ENCODE measurements at places on chromosomes 4 and X.

DNA sequence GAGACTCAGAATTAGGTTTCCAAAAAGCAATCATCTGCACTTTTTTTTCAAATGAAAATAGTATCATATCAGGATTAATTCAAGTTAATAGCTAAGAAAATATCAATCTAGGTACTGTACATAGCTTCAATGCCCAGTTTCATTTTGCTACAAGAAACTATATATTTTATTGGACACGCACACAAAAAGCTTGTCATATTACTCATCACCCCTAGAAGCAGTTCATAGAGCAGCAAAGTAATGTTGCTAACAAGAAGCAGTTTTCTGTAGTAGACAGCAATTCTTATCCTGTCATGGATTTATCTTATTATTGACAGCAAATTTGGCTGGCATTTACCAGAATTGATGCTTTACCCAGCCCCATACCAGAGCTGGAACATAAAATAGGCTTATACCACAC is 52.3 kb upstream of the LSM6 start:
- DNase-seq = no peak

DNA sequence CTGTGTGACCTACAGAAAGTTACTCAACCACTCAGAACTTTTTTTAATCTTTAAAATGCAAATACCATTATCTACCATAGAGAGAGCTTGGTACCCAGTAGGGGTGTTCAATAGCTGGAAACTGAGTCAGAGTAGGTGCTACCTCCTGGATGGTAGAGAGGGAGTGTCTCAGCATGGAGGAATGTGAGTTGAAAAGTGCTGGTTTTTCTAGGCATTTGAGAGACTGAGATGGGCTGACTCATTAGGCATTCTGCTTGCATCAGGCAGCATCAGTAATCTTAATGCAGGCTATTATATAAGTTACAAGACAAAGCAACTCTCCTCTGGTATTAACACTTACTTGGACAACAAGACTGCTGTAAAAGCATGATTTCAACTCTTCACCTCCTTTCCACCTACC is 70.9 kb upstream of the ARHGEF9 start:
- no peak for DNase-seq

GRCh38 chr4:1991596-1992434 is 17.0 kb downstream of the NELFA start:
- no peak for DNase-seq

GRCh38 chr4:5954056-5954760 is 61.3 kb upstream of the CRMP1 start:
- DNase-seq = no peak

DNA sequence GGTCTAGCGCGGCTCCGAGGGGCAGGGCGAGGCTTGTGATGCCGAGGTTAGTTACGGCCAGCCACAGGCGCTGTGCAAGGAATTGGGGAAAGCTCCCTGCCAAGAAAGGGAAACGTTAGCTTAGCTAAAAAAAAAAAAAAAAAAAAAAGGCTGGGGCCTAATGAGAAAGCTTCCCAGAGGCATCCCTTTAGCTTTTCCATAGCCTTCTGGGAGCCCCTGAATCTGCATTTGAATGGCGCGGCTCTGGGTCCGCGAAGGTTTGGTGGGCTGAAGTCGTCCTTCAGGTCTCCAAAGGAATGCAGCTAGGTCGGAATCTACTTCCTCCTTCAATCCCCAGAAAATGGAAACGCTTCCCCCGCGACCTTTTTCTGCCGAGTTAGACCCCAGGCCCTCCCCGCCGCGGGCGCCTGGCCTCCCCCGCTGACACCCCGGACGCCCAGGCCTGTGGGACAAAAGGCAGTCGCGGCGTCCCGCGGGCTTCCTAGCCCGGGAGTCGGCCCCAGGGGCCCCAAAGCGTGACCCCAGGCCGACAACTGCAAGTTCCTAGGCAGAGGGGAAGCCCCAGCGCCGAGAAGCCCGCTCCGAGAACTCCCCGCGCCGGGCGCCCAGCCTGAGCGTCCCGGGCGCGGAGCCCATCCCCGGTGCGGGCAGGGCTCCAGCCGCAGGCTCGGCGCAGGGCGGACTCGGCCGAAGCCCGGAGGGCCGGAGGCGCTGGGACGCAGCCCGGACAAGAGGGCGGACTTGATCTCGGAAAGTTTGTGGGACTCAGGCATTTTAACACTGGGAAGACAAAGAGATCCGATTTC is 605 bp upstream of the FAT1 start:
- no peak for DNase-seq

DNA sequence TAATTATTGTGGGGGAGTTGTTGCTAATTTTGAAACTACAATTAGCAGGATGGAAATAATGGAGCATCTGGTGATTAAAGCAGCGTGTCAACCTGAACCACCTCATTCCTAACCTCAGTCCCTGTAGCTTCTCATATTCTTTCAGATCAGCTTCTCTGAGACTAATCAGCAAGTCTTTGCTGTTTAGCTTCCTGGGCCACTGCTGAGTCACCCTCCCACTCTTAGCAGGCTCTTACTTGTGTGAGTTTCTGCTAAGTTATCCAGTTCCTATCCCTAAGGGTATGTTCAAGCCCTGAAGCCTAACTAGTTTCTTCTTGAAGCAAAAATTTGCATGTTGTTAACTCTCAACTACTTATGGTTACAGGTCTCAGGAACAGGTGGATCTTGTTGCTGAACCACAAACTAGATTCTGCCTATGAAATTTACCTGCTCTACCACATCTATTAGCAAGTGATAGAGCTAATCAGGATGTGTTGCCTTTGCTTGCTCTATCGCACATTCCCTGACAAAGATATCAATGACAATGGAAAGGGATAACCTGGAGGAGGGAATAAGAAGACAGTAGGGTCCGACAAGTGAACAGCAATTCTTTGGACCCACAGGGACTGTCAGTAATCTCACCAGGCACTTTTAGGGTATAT is 134.2 kb downstream of the EIF4E start:
- DNase-seq = peak; percentile 1

GRCh38 chr4:27267339-27267969 is 406.8 kb downstream of the STIM2 start:
- no peak for DNase-seq

DNA sequence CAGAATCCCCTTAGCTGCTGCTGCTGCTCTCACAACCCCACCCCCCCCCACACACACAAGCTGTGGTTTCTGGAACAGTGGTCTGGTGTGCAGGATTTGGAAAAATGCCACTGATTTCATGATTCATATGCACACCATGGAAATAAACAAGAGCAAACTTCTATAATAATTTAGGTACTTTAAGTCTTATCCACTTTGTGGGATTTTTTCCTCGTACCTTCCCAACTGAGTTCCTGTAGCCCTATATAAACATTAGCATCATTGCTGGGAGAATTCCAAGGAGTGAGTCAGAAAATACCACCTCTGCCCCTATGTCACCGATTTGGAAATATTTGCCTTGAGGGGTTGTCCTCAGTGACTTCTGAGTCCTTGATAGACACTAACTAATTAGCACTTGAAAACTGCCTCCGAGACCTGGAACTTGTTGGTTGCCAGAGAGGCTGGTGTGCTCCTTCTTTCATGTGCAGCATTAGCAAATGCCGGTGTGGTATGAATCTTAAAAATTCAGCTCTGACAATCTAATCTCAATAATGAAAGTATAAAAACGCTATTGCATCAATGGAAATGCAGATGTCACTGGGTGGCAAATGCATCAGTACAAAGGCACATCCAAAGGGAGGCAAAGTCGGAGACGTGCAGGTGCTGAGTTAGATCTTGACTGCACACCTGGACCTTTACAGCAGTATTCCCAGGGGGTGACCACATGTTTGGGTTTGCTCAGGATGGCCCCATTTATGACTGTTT is 61.8 kb downstream of the CPE start:
- no peak for DNase-seq

GRCh38 chr4:79991601-79992000 is 81.4 kb downstream of the ANTXR2 start:
- DNase-seq = no peak

- DNase-seq = peak; percentile 100
These were observed at the start of gene LAP3 for GRCh38 chr4:17576932-17577664. LAP3 (plus strand) TSS chr4:17577198; CDS start chr4:17577466, 268 bp downstream.

DNA sequence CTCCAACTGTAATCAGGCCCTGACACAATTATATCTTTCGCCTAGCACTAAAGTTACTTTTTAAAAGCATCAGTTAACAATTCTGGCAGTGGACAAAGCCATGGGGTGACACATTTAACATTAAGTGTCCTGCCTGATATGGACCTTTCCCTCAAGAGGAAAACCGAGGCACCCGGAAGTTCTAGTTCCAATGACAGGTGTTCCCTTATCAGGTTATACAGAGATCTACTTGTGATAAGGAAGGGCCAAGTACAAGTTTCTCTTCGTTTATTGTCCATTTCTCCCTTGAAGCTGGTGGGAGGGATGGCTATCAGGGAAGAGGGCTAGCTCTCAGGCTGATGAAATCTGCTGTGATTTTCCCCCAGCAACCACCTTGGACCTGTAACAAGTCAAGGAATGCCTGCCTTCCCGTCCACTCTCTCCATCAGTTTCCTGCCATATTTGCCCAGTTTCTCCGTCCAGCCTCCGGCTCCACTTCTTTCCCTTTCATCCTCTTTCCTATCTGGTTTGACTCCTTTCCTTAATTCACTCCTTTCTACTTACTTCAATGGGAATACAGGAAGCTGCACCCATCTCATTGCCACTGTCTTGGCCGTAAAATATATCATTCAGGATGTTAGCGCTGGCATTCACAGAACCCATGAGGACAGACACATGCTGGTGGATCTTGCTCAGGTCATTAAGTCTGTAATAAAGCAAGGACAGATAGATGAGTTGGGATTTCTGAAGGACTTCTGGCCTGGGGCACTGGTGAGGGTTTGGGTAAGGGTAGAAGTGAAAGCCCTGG is 95.0 kb downstream of the DGKK start:
- DNase-seq = no peak

- no peak for DNase-seq
These were observed 184.7 kb upstream of the FRMPD4 start for GRCh38 chrX:11953615-11954014.

DNA sequence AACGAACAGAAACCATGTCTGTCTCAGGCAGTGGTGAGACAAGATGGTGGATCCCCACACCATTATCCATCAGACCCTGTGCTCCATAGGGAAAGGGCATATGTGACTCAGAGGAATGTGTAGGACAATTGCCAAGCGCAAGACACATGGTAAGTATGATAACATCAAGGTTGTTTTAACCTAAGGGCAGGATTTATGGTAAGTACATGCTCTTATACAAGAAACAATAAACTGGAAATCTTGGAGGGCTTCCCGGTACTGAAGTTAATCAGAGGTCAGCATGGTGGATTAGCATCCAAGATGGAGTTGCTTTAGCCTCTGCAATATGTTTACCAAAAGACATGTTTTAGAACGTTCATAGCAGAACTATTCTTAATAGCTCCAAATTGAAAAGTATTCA is 355.0 kb downstream of the PPP1R2C start:
- no peak for DNase-seq

GRCh38 chr4:24775750-24776149 is 19.6 kb upstream of the SOD3 start:
- DNase-seq = no peak

All from stimulated activated CD8-positive, alpha-beta memory T cell treated with anti-CD3 and anti-CD28 coated beads, Interleukin-4, amount 100 ng/mL, for 4 hours (primary cell).